ENCODE measurements at places on chromosomes 11 and 22. TPM values are rescaled to one million over a fixed set of nuclear protein-coding genes. Genes with fewer than 3 reads are reported as not detected.

Gene LRRC32
- total RNA-seq: not detected

Gene MMP11
- 1.3 TPM for total RNA-seq

Gene MRGPRF
- total RNA-seq: 0.37 TPM

Gene LYVE1
- total RNA-seq: not detected

Gene PGA4
- not detected for total RNA-seq

Gene PHLDA2
- 126 TPM for total RNA-seq

Gene KDELR3
- total RNA-seq: 5.8 TPM

Gene KLHL35
- total RNA-seq: 0.14 TPM

Gene IGF2
- total RNA-seq: 30.0 TPM
